Activated CD4-positive, alpha-beta T cell treated with anti-CD3 and anti-CD28 coated beads for 24 hours (primary cell): ENCODE measurements at places on chromosomes 2 and 18.

GRCh38 chr2:122167515-122167914, 412.1 kb downstream of the TSN start:
- no peak for DNase-seq

- DNase-seq, result no peak
Observed at GRCh38 chr18:22699629-22700028, 233.5 kb upstream of the RBBP8 start.

DNA sequence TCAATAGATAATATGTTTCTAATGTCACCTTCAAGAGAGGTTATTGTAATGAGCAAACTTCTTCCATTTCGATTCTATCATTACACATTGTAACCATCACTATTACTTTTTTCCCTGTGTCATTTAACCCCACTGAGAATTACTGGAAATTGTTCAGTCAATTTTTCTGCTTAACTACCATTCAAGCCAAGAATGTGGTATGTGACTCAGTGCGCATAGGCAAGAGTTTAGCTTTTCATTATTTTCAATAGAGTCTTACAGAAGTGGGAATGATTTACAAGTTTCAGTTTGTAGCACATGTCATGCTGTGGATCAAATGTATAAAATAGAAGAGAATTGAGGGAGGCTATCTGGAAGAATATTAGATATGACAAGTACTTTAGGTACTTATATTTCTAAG, 34.3 kb upstream of the PIEZO2 start:
- no peak for DNase-seq

GRCh38 chr2:47214990-47215389, 59.9 kb upstream of the STPG4 start:
- DNase-seq, result no peak

- no peak for DNase-seq
Observed at GRCh38 chr2:117553448-117553847, 261.0 kb upstream of the DDX18 start.

GRCh38 chr2:26786207-26787028, 562 bp downstream of the CENPA start:
- no peak for DNase-seq

DNA sequence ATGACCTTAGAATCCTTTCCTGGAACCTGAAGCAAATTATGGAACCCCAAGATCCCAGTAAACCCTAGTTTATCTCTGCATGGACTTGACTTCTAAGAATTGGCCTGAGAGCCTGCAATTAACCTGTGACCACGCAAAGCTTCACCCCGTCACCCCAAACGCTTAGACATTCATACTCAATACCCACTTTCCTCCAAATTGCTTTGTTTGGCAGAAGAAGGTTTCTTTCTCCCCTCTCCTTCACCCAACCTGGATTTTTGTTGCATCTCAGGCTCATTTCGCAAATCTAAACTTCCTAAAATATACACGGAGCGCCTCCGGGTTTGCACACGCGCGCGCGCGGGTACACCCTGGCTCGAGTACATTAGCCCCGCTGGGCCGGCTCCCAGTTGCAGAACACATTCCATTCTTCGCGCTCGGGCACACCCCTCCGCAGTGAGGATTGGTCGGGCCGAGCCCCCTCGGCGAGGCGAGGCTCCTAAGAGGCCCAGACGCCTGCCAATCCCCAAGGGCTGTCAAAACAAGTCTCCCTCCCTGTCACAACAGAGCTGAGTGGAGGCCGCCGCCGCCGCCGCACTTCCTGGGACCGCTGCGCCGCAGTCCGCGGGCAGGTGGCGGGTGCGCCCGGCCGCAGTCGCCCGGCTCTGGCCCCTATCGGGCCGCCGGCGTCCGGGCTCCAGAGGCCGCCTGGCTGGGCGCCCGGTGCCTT, at the start of gene PLCL1:
Gene PLCL1, plus strand, starts transcription at position 545 of the 709 bp plus-strand sequence.
- peak; percentile 78 for DNase-seq

DNA sequence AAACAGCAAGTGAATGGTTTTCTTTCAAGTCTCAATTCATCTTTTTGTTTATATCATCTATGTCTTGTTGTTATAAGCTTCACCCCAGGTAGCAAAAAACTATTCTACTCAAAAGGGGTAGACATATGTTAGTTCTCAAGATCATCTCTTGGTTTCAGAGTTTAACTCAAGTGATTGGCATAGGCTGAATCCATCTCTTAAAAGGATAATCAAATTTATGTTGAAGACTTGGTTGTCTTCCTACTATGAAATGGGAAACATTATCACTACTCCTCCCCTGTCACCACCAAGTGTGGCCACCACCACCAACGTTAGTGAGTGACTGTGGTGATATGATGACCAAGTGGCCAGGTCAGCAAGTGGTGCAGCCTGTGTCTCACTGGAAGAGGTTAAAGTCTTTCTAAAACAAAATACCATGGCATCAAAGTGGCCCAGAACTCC, 1.5 kb downstream of the IL1B start:
- DNase-seq, result no peak

GRCh38 chr2:167860082-167860481, 387.3 kb downstream of the STK39 start:
- DNase-seq, result no peak

- no peak for DNase-seq
Observed at GRCh38 chr2:28587526-28588291, 91.8 kb downstream of the PLB1 start.

DNA sequence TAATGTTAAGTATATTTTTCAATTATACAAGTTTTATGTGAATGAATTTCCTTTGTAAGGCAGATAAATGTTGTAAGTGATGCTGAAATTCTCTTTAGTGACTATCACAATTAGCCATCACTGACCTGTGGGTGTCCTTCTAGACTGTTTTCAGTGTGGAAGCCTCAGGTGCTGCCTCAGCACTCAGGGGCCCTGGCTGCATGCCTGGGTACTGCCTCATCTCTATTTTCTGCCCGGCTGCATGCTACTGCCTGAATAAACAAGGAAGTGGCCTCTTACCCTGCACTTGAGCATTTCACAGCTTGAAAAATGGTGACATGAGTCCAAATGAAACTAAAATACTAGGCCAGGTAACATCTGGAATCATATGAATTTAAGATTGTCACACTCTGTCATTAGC, 787.6 kb upstream of the SALL3 start:
- no peak for DNase-seq

DNA sequence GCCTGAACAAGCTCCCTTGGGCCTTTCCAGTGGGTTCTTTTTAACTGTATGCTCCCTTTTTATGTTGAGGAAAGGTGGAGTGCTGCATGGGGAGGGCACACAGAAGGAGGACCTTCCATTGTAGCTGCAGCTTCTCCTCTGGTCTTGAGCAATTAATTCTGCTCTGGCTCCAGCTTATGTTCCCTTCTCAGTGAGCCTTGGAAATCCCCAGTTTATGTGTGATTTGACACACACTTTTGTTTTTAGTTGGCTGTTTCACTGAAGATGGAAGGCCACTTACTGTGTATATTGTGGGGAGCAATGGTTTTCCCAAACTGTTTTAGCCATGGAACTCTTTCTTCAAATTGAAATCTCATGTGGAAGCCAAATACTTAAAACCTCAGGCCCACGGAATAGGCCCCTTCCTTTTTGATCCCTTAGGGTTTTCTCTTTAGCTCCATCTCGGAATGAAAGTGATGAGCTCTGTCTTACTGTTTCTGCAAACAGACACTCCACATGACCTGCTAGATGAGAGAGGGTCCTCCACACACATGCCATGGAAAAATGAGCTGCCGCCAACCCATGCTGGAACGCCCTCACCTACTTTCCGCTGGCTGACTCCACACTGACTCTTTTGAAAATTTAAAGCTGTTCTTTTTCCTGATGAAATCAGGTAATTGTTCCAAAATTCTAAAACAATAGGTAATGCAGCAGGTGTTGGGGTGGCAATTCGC, 280.9 kb upstream of the SIX2 start:
- DNase-seq, result no peak

- DNase-seq, result no peak
Observed at GRCh38 chr2:168715849-168716248, 86.6 kb upstream of the NOSTRIN start.

DNA sequence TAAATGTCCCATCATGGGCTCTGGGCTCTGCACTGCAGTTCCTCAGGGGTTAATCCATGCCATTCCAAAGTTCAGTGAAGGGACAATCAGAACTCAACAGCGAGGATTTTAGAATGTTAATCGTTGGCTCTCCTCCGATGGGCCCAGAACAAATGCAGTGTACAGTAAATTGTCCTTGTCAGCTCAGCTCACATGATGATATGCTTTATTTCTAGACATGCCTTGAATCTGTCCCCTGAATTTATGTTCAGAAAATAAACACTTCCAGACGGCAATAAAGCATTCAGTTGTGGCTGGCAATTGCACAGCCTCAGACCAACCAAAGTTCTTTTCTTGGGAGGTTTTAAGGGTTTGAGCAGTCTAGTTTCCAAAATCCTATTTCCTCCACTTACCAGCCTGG, 981.2 kb downstream of the BCL11A start:
- no peak for DNase-seq

DNA sequence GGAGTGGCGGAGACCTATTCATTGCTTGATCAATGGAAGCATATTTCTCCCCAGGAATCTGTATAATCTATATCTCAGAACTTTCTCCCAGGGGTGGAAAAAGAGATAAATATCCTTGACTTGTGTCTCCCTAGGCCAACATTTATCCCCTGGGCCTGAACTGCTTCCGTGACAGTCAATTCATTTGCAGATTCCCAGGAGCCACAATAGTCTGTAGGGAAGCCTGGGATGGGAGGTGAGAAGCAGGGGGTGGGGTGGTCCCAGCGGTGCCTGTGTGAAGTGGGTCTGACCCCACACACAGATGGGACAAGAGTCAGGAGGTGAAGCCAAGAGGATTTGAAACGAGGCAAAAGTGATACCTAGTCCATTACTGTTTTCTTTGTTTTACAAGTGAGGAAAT, 166.8 kb downstream of the DPP10 start:
- no peak for DNase-seq

GRCh38 chr2:42932271-42933151, 140.1 kb upstream of the HAAO start:
- no peak for DNase-seq

- DNase-seq, result no peak
Observed at GRCh38 chr2:54387059-54387991, 68.8 kb upstream of the SPTBN1 start.

GRCh38 chr2:222336442-222336841, 37.6 kb upstream of the PAX3 start:
- no peak for DNase-seq

DNA sequence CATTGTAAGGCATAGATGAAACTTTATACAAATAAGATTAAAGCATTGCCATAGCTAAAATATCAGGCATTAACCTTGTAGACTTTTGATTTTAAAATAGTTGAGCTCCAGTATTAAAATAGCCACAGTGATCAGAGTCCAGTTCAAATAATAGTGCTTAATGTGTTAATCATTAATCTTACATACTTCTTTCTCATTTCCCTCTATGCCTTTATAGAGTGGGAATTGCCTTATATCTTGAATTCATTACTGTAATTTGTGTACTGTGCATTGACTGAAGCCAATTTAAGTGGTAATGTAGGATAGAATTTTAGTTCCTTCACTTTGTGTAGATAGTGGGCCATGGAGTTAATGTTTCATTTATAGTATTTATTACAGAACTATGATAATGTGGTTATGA, 549.2 kb upstream of the VWC2L start:
- DNase-seq, result no peak

DNA sequence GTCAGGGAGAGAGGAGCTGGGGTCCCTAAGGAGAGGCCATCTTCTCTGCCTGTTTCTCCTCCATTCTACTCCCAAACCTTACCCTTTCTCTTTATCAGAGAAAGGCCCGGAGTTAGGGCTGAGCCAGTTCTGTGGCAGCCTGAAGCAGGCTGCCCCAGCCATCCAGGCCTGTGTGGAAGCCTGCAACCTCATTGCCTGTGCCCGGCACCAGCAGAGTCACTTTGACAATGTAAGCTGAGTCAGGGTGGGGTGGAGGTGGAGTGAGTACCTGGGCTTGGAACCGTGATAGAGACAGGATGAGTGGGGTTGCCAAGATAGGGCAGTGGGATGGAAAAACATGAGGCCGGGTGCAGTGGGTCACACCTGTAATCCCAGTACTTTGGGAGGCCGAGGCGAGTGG, 5.2 kb downstream of the CHRNG start:
- DNase-seq, result no peak

DNA sequence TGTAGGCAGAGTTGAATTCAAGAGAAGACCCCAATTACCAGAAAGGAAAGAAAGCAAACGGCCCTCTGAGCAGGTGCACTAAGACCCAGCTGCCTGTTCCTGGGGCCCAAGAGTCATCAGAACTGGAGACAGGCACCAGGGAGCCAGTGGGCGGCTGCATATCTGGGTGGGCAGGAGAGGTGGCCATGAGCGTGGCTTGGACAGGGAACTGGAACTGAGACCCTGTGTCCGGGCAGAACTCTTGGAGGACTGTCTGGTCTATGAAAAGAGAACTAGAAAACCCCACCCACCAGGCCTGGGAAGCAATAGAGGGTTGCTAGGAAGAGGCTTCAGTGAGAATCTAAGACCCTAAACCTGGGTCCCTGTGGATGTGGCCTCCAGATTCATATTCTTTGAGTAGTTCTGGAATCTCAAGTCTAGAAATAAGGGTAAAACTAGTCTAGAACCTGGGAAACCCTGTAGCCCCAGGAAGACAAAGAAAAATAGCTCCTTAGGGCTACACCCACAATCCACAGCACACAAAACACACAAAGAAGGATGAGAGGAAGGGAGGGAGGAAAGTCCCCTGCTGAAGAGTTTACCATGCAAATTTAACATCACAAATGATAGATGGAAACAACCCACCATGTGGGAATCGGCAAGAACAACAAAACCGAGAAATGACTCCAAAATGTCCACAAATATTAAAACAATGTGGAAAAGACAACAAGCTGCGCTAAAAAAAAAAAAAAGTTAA, 147.0 kb downstream of the HDAC4 start:
- no peak for DNase-seq

- no peak for DNase-seq
Observed at GRCh38 chr2:140542627-140543026, 1588.2 kb downstream of the LRP1B start.

DNA sequence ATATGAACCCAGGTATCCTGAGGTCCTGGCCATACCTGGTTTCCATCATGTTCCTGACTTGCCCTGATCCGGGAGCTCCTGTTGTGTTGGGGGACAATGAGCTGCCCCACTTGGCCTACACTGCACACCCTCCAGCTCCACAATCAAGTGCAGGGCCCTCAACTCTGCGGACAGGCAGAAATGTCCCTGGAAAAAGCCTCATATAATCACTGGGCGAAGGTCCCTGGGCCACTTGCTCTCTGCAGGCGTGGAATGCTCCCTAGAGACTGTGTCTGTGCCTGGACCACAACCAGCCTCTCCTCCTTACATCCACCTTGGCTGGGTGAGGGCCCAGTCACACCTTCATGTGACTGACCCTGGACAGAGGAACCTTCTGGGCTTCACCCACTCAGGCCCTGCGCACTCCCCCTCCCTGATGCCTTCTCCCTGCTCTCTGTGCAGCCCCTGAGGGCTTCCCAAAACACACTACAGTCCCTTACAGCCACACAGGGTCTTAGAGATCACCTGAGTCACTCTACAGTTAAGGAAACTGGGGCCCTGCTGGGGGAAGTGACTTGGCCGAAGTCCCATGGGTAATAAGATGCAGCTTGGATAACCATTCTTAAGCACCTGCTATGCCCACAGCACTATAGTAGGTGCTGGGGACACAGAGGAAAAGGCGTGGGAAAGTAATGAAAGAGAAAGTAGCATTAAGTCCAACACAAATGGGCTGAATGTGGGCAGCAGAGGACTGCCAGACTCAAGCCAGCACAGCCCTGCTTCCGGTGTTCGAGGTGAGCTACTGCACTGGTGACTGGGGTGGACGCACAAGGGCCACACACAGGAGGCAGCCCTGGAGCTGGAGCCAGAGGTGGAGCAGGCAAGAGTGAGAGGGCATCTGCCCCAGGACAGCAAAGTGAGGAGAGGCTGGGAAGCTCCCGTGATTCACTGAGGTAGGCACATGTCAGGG, 9.8 kb downstream of the BOLA3 start:
- no peak for DNase-seq

- DNase-seq, result no peak
Observed at GRCh38 chr2:189522435-189523151, 58.0 kb downstream of the SLC40A1 start.
